Astrocyte (in vitro differentiated cells and primary cell): ENCODE measurements at places on chromosomes 7 and 10. TPM values are rescaled to one million over a fixed set of nuclear protein-coding genes. Genes with fewer than 3 reads are reported as not detected.
A peak's percentile ranks its signal among the peaks of the same experiment; 100 is the strongest.

DNA sequence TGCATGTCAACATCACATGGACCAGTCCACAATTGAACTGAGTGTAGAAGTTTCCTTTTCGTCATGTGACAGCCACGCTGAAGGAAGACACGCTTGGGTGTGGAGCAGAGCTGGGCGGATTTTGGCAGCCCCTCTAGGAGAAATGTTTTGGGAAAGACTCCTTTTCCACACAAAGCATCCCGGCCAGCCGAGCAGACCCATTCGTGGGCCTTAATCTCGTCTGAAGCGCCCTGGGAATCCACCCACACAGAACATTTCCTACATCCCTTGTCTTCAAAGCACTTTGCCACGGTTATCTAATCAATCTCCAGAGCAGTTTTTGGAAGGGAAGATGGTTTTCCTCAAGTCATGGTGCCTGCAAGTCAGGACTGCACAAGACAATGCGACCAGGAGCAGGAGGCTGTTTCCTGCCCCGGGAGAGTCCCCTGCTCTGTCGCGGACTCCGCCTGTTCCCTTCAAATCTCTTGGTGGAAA, 8.4 kb upstream of the IFT22 start:
- no peaks in the 10 kb centered on the region for H3K27me3 ChIP-seq
- H3K4me1 ChIP-seq = no peaks in the 10 kb centered on the region
- H3K36me3 ChIP-seq = no peaks in the 10 kb centered on the region
- H3K27ac ChIP-seq = no peak overlapping the region
- DNase-seq = no peak

GRCh38 chr10:11631890-11632587, 20.6 kb upstream of the USP6NL start:
- no peaks in the 10 kb centered on the region for H3K4me1 ChIP-seq
- no peaks in the 10 kb centered on the region for H3K27me3 ChIP-seq
- no peak overlapping the region for H3K4me3 ChIP-seq
- no peak for DNase-seq
- H3K27ac ChIP-seq = no peak overlapping the region
- H3K36me3 ChIP-seq = no peaks in the 10 kb centered on the region

DNA sequence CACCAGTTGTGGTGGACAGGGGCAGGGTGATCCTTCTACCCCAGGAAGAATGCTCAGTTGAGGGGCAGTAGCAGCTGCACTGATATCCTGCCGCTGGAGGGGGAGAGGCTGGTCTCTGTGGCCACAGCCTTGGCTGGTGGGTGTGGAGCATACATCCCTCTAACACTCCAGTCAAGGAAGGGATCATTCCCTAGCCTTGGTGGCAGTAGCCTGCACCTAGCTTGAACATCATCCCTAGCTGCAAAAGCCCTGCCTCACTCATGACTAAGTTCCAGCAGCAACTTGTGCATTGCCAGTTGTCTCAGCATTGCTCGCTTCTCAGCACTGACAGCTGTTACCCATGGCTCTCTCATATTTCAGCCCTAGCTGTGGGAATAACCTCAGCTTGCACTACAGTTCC, 688.9 kb upstream of the POT1 start:
- no peak for DNase-seq
- H3K4me1 ChIP-seq = no peaks in the 10 kb centered on the region
- no peaks in the 10 kb centered on the region for H3K36me3 ChIP-seq
- no peak overlapping the region for H3K27ac ChIP-seq
- no peaks in the 10 kb centered on the region for H3K27me3 ChIP-seq
- H3K4me3 ChIP-seq = no peak overlapping the region

GRCh38 chr10:60480865-60481563, 91.3 kb upstream of the ANK3 start:
- peak; percentile 87 for DNase-seq
- H3K4me3 ChIP-seq = no peak overlapping the region
- H3K27ac ChIP-seq = no peak overlapping the region
- peaks cover 13% of the 10 kb centered on the region for H3K4me1 ChIP-seq
- no peaks in the 10 kb centered on the region for H3K27me3 ChIP-seq

GRCh38 chr10:103802637-103803353, 52.6 kb downstream of the SH3PXD2A start:
- no peak overlapping the region for H3K27ac ChIP-seq
- H3K27me3 ChIP-seq = no peaks in the 10 kb centered on the region
- H3K36me3 ChIP-seq = no peaks in the 10 kb centered on the region
- H3K4me3 ChIP-seq = no peak overlapping the region
- DNase-seq = no peak
- peaks cover 10% of the 10 kb centered on the region for H3K4me1 ChIP-seq

The GBX1 gene
- not detected in 2 replicates for total RNA-seq

The RSPH10B2 gene
- total RNA-seq = 0.29 and 0.59 TPM in 2 replicates

The ZNF488 gene
- 0.94 and 1.4 TPM in 2 replicates for total RNA-seq
